8988T (cell line): ENCODE measurements at places on chromosomes 6 and 20.

DNA sequence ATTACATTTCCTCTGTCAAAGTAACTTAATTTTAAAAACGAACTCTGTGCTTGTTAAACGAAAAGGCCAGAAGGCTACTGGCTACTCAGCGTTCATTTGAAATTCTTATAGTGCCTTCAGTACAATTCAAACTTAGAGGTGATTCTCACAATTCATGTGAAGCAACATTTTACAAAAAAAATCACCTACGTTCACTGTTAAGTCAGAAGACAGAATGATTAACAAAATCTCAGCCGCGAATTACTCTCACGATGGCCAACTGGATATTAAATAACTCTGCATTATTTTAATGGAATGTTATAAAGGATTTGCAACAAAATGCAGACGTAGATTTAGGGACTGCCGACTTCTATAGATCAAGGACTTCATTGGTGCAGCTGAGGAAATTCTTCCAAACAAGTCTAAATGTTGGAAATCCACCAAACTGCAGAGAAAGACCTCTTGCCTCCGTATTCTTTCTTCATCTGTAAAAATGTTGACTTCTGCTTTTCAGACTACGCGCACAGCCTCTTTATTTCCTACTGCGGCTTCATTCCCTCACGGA lies 1.6 kb upstream of the QKI start:
- no peak for DNase-seq

DNA sequence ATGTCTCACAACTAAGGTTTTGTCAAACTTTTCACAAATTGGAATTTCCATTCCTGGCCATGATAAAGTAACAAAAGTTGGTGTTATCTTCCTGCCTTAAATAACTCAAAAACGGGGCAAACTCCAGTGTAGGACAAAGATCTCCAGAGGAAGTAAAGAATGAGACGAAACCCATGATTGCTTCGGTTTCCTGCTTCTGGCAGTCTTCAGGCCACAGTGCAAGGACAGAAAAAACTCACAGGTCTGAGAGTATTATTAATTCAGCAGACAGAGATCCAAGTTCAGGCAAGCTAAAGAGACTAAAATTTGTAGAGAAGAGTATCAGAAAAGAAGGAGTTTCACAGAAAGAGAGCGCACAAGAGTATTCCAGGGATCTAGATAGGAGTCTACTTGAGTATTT lies 64.8 kb upstream of the RCAN2 start:
- no peak for DNase-seq

- DNase-seq = peak; percentile 33
Measured at GRCh38 chr20:13788167-13788834, 3.5 kb downstream of the NDUFAF5 start.

GRCh38 chr20:59937150-59937549 lies 3.0 kb downstream of the PPP1R3D start:
- no peak for DNase-seq

- DNase-seq = no peak
Measured at GRCh38 chr20:44543358-44543757, 21.5 kb upstream of the SERINC3 start.

DNA sequence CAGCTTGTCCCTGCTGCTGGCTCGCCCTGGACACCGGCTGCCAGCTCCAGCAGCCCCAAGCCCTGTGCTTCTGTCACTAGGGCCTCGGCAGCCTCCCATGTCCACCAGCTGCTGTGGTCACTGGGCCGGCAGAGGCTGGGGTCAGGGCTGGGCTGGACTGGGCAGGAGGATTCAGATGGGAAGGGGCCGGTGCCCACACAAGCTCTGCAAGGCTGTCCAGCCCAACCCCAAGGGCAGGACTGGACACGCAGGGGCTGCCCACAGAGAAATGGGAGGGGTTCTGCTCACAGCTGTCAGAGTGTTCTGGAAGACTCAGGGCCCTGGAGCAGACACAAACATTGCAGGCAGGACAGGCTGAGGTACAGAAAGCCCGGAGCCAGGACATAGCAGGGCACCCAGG lies 65.6 kb downstream of the ADNP start:
- no peak for DNase-seq

DNA sequence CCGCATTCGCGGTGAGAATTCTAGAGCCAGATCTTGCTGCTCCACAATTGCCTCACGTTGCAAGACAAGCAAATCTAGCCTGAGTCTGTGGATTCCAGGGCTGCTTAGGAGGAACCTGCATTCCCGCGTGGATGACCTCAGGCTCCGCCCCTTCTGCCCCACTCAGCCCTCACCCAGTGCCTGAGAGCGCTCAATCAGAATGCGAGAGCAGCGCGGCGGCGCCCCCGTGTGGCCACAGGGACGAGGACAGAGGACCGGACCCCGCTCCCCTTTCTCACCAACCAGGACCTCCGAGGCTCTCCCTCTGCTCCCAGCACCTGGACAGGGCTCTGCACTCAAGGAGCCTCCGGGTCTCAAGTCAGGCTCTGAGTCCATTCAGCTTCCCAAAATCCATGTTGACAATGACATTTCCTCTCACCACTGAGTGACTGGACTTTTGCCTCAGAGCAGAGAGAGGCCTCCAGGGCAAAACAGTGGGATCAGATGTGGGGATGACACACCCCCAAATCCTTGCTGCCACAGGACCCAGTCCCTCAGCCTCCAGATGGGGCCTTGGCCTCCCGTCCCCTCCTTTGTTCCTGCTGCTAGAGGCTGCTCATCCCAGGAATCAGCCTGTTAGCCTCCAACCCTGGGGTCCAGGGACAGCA lies 52.0 kb downstream of the RPP21 start:
- DNase-seq = peak; percentile 83

DNA sequence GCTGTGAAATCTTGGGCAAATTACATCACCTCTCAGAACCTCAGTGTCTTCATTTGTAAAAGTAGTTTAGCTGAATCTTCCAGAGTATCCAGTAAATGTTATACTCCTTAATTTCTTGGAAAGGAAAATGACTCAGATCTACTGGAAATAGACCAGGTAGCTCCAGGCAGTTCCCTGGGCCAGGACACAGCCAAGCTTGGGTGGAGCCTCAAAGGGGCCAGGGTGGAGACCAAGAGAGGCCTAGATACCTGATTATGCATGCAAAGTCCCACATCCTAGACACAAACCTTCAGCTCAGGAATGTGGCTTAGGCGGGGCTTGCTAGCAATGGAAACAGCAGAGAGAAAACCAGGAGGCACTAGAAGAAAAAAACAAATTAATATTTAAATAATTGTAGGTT lies 272.8 kb downstream of the MAFB start:
- DNase-seq = no peak

- no peak for DNase-seq
Measured at GRCh38 chr6:12269110-12269509, 21.1 kb upstream of the EDN1 start.

DNA sequence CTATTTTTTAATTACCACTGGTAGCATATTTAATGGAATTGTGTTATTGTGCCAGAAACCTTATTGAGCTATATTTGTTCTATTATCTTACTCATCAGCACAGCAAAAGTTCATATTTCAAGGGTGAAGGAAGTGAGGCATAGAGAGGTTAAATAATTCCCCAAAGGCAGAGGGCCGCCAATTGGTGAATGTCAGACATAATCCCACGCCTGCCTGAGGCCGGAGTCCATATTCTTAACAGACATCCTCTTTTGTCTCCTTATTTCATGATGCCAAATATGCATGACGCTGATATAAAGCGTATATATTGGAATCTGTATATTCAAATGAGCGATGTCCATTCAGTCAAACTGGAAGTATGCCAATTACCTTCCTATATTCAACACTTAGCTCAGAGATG lies 505.0 kb upstream of the SLC35B3 start:
- no peak for DNase-seq

- DNase-seq = no peak
Measured at GRCh38 chr6:3876866-3877265, 27.7 kb downstream of the FAM50B start.

- DNase-seq = no peak
Measured at GRCh38 chr20:20248620-20249200, 119.2 kb upstream of the INSM1 start.

DNA sequence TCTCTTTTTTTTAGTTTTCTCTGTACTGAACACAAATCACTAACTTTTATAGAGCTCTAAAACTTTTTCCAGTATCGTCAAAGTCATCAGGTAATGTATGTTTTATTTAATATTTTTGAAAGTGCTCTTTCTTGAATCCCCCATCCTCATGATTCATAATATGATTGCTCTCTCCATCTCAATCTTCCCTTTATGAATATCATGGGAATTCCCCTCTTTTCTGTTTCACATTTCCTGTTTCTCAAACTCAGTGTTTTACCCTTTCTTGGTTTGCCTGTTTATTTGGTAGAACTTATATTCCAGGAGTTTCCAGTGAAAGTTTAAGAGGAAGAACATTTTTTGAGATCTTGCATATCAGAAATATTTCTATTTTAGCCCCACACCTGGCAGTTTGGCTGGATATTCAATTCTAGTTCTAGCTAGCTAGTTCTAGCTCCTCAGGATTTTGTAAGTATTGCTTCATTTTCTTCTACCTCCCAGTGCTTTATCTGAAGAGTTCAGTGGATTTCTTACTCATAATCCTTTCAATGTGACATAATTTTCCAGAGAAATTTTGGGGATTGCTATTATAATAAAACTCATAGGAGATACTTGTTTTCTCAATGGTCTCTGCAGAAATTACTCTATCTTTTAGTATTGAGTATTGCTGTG lies 6.1 kb upstream of the C6orf58 start:
- no peak for DNase-seq

DNA sequence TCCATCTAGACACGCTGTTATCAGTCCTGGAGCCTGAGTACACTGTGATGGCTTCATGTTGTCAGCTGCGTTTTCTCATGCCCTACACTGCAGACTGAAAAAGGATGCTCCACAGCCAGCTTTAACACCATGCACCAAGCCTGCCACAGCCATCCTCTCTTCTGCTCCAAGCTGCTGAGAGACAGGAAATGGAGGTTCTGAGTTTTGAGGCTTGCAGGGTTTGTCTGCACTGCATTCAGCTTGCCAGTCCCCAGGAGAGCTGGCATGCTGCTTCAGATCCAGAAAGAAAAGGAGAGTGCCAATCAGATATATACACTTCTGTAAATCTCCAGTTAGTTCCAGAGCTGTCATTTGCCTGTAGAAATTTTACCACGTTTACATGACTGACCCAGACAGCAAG lies 550.7 kb upstream of the FLRT3 start:
- DNase-seq = no peak

GRCh38 chr6:129069006-129069405 lies 186.1 kb downstream of the LAMA2 start:
- DNase-seq = no peak

- no peak for DNase-seq
Measured at GRCh38 chr6:164554700-164555476, 754.5 kb downstream of the C6orf118 start.

- DNase-seq = no peak
Measured at GRCh38 chr6:7727946-7728854, 2.3 kb downstream of the BMP6 start.

GRCh38 chr20:23243791-23244155 lies 106.8 kb upstream of the NXT1 start:
- DNase-seq = no peak

DNA sequence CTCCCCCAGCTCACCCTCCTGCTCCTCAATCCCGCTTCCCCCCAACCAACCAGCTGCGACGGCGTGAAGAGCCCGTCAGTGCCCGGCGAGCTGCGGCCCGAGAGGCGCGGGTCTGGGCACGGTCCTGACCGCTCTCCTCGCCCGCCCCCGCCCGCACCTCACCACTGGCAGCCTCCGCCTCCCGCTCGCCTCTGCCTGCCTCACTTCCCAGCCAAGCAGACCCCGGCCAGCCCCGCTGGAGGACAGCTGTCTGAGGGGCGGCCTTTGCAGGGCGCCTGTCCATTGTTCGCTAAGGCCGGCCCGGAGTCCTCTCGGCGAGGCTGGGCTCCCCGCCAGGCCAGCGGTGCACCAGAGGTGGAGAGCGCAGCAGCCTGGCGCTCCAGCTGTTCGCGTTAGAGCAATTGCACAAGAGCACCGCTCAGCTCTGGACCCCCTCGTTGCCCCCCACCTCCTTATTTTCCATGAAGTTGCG lies 1.3 kb downstream of the SOBP start:
- peak; percentile 30 for DNase-seq

DNA sequence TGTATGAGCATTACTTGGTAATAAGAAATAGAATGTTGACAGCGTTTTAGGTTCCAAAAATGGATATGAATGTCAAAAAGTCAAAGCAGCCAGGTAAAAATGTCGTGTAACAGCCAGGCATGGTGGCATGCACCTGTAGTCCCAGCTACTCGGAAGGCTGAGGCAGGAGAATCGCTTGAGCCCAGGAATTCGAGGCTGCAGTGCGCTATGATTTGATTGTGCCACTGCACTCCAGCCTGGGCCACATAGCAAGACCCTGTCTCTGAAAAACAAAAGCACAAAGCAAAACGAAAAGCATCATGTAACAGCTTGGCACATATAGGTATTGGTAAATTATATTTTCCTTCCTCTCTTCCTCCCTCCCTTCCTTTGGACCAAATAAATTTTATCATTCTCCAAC lies 16.2 kb upstream of the FOXP4 start:
- no peak for DNase-seq

DNA sequence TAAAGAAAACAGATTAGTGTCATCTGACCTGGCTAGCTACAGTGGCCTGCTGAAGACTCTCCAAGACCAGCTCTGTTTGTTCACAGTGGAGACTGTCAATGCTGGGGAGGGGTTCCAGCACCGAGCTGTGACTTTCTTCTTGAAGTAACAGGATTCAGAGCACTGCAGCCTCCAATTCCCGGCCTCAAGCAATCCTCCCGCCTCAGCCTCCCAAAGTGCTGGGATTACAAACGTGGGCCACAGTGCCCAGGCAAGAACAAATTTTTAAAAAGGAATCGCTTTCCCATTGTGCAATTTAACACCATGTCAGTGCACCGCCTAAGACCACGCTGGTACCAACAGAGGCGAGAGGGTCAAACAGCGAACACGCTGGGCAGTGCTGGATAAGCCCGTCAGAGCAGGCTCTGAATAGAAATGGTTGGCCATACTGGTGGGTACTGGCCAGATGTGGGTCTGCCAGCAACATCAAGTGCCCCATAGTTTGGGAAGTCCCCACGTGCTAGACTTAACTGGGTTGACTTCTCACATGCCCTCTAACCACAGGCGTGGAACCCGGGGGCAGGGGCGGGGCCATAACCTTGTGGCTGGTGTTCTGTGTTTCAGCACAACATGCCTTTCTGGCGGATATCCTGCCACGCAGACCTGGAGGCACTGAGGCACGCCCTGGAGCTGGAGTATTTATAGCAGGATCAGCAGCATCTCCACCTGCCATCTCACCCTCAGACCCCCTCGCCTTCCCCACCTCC lies 168.9 kb downstream of the ZMYND8 start:
- DNase-seq = no peak

- no peak for DNase-seq
Measured at GRCh38 chr6:18406955-18407749, 20.0 kb downstream of the RNF144B start.

- DNase-seq = no peak
Measured at GRCh38 chr20:4234128-4234527, 218.8 kb upstream of the RNF24 start.
